Lung microvascular endothelial cell (primary cell): ENCODE measurements at places on chromosomes 1 and 21.

DNA sequence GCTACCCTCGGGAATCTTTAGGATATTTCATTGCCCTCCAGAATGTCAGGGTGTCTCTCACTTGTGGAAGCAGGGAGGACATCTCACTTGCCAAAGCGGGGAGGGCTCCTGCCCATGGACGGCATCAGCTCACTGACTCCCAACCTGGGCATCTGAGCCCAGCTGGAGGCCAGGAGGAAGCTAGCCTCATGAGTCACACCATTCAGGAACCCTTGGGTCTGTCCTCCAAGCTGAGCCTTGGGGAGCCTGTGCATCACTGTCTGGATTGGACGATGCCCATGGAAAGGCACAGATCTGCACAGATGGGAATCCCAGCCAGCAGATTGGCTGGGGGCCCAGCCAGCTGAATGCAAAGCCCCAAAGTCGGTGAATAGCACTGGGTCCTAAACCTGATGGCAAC, 25.2 kb downstream of the WNT3A start:
- DNase-seq: no peak

- no peak for DNase-seq
Measured at GRCh38 chr1:115266729-115267421, 71.2 kb downstream of the NGF start.

DNA sequence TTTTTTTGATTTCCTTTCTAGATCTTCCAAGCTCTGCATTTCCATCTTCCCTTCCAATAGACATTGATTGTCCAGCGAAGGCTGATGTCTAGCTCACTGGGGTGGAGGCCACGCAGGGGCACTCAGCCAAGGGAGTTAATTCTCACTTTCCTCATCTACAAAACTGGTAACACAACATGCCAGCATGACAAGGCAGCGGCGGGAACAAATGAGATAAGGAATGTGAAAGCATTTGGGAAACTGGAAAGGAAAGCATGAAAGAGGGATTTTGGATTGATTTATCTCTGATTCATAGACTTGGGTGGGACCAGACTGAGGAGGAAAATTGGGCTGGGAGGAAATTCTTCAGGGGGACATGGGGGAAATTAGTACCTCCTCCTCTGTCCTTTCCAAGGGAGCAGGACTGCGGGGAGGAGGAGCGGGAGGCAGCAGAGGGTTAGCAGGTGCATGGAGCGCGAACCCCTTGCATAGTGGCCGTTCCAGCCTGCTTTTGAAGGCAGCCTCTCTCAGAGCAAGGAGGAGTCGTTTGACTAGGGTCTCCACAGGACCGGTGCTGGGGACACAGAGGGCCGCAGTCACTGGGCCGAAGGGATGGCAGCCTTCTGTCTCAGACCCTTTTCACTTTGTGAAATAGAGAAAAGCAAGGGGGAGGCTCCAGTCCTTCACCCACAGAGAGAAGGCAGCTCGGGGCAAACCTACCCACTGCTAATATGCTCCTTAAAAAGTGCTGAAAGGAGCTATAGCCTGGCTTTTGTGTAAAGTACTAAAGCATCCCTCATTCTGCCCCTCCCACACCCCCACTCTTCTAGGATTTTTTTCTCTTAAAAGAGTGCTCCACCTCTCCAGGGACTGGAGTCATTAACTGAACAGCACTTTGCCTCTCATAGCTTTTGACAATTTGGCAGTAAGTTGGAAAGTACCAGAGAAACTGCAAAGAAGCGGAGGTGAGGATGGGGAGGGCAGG, 89.2 kb downstream of the PLXNA2 start:
- no peak for DNase-seq

GRCh38 chr1:174005032-174005431, 17.1 kb downstream of the RC3H1 start:
- no peak for DNase-seq

DNA sequence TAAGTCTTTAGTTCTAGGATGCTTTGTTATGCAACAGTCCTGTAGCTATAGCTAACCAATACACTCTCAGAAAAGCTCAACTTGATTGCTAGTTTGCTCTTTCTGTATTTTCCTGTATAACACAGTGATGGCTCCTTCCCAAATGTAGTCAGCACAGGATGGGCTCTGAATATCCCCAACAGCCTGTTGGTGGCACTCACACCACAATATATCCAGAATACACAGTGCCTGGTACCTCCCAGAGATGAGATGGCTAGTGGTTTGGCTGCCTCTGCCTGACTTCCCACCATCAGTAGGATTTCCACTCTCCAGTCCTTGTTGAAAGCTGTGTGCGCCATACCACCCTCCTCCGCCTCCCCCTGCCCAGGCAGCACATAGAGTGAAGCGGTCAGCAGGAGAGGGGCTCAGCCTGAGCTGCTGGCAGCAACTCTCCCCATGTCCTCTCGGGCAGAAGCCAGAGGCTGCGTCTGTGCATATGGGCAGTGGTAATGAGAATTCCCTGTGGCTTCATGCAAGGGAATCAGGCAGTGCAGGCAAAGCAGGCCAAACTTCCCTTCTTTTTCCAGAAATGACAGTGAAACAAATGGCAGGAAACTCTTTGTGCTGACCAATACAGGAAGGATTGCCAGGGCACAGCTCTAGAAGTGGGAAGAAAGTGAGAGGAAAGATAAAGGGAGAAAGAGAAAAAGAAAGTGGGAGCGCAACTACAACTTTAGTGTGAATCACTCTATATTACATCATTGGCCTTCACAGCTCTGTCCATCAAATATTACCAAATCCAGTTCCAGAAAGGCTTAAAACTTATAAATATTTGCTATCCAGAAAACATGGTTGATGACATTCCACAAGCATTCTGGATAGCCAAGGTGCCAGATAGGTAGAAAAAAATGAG, 49.7 kb downstream of the LMX1A start:
- DNase-seq: no peak

DNA sequence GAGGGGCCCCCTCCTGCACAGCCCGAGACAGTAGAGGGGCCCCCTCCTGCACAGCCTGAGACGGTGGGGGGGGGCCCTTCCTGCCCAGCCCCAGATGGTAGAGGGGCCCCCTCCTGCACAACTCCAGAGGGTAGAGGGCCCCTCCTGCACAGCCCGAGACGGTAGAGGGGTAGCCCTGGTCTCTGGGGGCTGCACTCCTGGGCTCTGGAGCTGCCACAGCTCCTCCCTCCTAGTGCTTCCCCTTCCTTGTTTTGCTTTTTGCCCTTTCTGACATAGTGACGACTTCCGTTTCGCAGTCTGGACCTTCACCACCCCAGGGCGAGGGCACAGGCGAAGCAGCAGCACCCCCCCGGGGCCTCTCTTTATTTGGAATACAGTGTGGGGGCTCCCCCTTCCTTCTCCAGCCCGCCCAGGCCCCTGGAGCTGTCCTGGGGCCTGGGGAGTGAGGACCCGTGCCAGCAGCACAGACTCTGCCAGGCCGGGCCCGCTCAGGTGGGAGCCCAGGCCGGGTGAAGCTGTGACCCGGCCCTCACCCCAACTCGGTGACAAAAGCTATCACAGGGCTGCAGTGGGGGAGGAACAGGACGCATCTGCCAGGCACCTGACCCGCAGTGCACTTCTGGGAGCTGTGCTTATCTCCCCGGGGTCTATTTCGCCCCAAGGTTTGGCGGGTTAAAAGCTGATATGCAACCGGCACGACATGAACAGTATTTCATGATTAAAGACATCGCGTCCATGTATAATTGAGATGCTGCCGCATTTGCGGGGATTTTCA, 1.1 kb upstream of the PRXL2B start:
- DNase-seq: peak; percentile 88

- DNase-seq: no peak
Measured at GRCh38 chr1:53477651-53478501, 18.7 kb downstream of the DMRTB1 start.

- no peak for DNase-seq
Measured at GRCh38 chr1:117501281-117501680, 104.6 kb upstream of the TENT5C start.

GRCh38 chr1:218557731-218558130, 212.6 kb downstream of the TGFB2 start:
- DNase-seq: peak; percentile 94
